ENCODE measurements at places on chromosomes 3 and 15. TPM values are rescaled to one million over a fixed set of nuclear protein-coding genes. Genes with fewer than 3 reads are reported as not detected.

MON1A gene
- 18.1 TPM for total RNA-seq

PROK2 gene
- 0.33 TPM for total RNA-seq

- H3K27ac ChIP-seq, result no peak overlapping the region
- no peaks in the 10 kb centered on the region for H3K36me3 ChIP-seq
- DNase-seq, result no peak
- no peaks in the 10 kb centered on the region for H3K4me1 ChIP-seq
- H3K4me3 ChIP-seq, result no peak overlapping the region
- H3K27me3 ChIP-seq, result no peaks in the 10 kb centered on the region
These were observed 141.8 kb upstream of the ATP11B start for GRCh38 chr3:182651461-182651860.

ASB14 gene
- not detected for total RNA-seq

DNA sequence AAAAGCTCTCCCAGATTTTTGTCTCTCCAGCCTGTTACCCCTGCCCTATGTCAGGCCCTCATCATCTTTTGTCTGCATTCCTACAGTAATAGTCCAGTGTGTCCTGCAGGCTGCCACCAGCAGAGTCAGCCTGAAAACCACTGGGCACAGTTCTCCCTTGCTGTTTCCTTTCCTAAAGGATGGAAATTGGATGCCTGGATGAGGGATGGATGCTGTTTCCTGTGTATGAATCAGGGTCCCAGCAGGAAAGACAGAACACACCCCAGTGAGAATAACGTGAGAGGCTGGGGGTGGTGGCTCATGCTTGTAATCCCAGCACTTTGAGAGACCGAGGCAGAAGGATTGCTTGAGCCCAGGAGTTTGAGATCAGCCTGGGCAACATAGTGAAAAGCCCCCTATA lies 3.3 kb upstream of the SNX33 start:
- no peak for DNase-seq
- no peaks in the 10 kb centered on the region for H3K36me3 ChIP-seq
- H3K27ac ChIP-seq, result no peak overlapping the region
- H3K4me3 ChIP-seq, result no peak overlapping the region

DNA sequence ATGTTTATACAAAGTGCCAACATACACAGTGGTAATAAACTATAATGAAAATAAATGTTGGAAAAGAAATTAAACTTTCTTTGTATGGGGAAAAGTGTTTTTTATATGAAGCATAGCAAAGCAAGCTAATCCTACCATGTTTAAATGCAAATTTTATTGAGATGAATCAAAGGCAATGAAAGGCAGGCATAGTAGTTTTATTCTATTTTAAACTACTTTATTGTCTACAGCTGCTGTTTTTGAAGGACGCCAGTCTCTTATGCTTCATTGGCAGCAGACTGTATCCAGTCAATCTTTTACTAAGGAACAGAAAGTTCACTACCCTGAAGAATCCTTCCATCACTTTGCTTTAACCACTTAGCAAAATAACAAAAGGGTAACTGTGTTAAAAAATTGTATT lies 761.0 kb downstream of the ROBO2 start:
- no peak overlapping the region for H3K4me3 ChIP-seq
- H3K27ac ChIP-seq, result no peak overlapping the region
- no peaks in the 10 kb centered on the region for H3K4me1 ChIP-seq
- no peaks in the 10 kb centered on the region for H3K36me3 ChIP-seq

- H3K4me1 ChIP-seq, result no peaks in the 10 kb centered on the region
- H3K27ac ChIP-seq, result no peak overlapping the region
- no peak for DNase-seq
- peaks cover 21% of the 10 kb centered on the region for H3K36me3 ChIP-seq
- no peaks in the 10 kb centered on the region for H3K27me3 ChIP-seq
- no peak overlapping the region for H3K4me3 ChIP-seq
These were observed 73.4 kb downstream of the CCK start for GRCh38 chr3:42192334-42193200.

DNA sequence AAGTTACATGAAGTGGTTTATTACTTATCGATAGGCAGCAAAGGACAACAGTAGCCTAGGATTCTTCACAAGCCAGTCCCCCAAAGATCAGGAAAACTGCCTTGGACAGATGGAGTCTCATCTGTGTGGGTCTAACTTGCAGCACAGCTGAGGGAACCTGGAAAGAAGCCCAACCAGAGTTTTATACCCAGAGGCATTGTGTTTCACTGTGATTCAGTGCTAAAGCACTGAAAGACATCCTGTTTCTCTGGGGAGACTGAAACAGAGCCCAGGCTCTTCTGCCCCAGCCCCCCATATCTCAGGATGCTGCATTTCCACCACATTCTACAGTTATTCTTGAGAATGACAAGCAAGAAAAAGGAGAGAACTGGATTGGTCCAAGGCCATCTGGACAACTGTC lies 48.2 kb upstream of the PYDC2 start:
- H3K4me3 ChIP-seq, result no peak overlapping the region
- no peak for DNase-seq
- no peaks in the 10 kb centered on the region for H3K27me3 ChIP-seq
- no peaks in the 10 kb centered on the region for H3K36me3 ChIP-seq
- H3K27ac ChIP-seq, result no peak overlapping the region

RBM5 gene
- total RNA-seq, result 127 TPM

DNA sequence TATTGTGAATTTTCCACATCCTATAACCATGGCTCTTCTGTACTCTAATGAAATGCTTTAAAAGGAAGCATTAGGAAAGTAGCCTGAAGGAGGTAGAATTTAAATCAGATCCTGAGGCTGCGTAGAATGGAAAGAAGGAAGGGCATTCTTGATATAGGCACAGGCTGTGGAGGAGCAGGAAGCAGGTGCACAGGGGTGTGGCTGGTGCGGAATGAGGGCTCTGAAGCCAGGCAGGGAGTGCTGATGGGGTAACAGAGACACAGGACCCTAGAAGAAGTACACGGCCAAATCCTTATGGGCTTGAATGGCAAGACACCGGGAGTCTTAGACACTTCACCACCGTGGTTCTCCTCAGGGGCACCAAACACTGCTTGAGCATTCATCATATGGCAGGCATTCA lies 97.0 kb downstream of the MYLK start:
- DNase-seq, result no peak
- no peaks in the 10 kb centered on the region for H3K4me1 ChIP-seq
- no peaks in the 10 kb centered on the region for H3K36me3 ChIP-seq
- no peaks in the 10 kb centered on the region for H3K27me3 ChIP-seq
- H3K27ac ChIP-seq, result no peak overlapping the region

TP63 gene
- 0.31 TPM for total RNA-seq

PP2D1 gene
- not detected for total RNA-seq

AADAC gene
- not detected for total RNA-seq

MYLK gene
- 0.09 TPM for total RNA-seq

- H3K4me1 ChIP-seq, result peaks cover 96% of the 10 kb centered on the region
- DNase-seq, result no peak
- H3K36me3 ChIP-seq, result peaks cover 55% of the 10 kb centered on the region
- H3K27ac ChIP-seq, result no peak overlapping the region
These were observed 42.4 kb downstream of the TGFBR2 start for GRCh38 chr3:30648670-30649357.

GRCh38 chr3:171480526-171480925 lies 20.3 kb upstream of the TNIK start:
- H3K4me1 ChIP-seq, result peaks cover 14% of the 10 kb centered on the region
- DNase-seq, result no peak
- H3K27ac ChIP-seq, result no peak overlapping the region
- H3K4me3 ChIP-seq, result no peak overlapping the region

GRCh38 chr3:142853270-142854168 lies 35.4 kb downstream of the PCOLCE2 start:
- H3K4me3 ChIP-seq, result no peak overlapping the region
- no peak for DNase-seq
- no peaks in the 10 kb centered on the region for H3K27me3 ChIP-seq
- H3K27ac ChIP-seq, result no peak overlapping the region

DNA sequence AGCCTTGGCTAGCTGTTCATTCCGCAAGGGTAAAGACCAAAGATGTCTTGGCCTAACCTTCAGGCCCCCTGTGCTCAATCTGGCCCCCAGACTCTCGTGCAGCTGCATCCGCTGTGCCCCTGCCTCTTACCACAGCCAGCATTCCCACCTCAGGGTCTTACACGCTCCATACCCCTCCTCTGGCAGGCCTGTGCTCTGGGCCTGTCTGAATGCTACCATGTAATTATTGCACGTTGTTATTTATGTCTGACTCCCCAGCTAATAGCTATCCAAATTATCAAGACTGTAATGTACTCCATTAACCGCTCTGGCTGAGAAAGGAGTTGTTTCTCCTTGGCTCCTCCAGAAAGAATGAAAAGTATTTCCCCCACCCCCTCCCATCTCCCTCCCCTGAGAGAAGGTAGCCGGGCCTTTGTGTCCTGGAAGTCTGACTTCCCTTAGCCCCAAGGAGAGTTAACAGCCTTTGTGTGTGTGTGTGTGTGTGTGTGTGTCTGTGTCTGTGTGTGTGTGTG lies 54.5 kb upstream of the UBE2E1 start:
- DNase-seq, result no peak
- no peaks in the 10 kb centered on the region for H3K4me1 ChIP-seq
- no peaks in the 10 kb centered on the region for H3K36me3 ChIP-seq
- no peaks in the 10 kb centered on the region for H3K27me3 ChIP-seq

COL7A1 gene
- 0.93 TPM for total RNA-seq

MCF2L2 gene
- 3.5 TPM for total RNA-seq

GP9 gene
- not detected for total RNA-seq

DNA sequence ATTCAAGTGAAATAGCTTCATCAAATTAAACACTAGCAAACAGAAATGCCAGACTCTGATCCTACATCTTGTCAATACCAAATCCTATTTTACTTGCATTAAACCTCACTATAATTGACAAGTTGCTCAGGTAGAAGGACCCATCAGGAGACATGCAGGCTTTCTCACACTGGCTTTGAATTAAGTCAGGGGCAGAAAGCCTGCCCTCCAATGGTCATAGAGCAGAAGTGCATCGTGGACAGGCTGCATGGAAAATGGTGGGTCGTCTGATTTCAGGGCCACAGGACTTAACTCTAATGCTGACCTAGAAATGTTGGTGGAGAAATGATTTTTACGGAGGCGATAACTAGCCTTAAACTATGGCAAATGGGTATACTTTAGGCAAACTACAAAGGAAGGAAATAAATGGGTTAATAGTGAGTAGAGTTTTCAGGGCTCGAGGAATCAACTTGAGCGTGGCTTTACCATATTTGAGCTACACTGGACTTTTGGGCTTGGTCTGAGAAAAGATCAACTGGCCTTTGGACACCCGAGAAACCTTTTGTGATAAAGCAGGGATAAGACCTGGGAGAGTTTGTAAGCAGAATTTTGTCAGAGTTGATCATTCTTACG lies 283.9 kb downstream of the GRM7 start:
- no peak overlapping the region for H3K27ac ChIP-seq
- H3K27me3 ChIP-seq, result no peaks in the 10 kb centered on the region
- H3K4me1 ChIP-seq, result no peaks in the 10 kb centered on the region
- H3K36me3 ChIP-seq, result no peaks in the 10 kb centered on the region

- no peaks in the 10 kb centered on the region for H3K27me3 ChIP-seq
- no peak overlapping the region for H3K4me3 ChIP-seq
- no peaks in the 10 kb centered on the region for H3K36me3 ChIP-seq
- DNase-seq, result no peak
These were observed 26.8 kb upstream of the ALCAM start for GRCh38 chr3:105339946-105340345.

GRCh38 chr3:34065901-34066300 lies 267.5 kb downstream of the PDCD6IP start:
- no peaks in the 10 kb centered on the region for H3K27me3 ChIP-seq
- H3K27ac ChIP-seq, result no peak overlapping the region
- DNase-seq, result no peak
- no peak overlapping the region for H3K4me3 ChIP-seq
- H3K36me3 ChIP-seq, result no peaks in the 10 kb centered on the region

DNA sequence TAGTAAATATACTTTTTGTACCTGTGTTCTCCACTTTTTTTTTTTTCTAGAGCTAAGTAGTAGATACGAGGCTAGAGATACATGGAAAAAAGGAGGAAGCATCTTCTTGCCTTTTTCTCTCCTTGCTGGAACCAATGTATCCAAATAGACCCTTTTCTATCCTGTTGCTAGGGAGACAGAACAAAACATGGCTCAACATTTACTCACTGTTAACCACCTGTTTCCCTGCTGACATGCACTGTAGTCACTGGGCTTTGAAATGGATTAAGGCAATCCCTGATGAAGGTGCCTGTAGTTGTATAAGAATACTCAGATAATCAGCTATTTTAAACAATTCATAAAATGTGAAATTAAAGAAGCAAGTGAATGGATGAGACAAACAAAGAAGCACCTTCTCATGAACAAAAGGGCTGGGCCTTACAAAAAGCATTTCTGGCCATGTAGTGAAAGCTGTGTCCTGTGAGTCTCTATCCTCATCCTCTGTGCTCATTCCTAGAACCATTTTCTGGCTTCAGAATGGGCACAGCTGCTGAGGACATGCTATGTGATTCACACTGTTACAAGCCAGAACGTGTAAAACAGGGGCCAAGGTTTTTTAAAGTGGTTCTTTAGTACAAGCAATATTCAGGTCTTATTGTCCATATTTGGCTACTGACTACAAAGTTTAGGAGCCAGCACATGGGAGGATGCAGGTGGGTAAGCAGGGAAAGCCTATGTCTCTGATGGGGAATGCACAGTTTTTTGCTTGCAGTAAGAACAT lies 100.4 kb upstream of the NDN start:
- no peak overlapping the region for H3K4me3 ChIP-seq
- H3K27me3 ChIP-seq, result no peaks in the 10 kb centered on the region
- DNase-seq, result no peak
- H3K27ac ChIP-seq, result no peak overlapping the region

GRCh38 chr3:160379628-160380214 lies 19.3 kb downstream of the IFT80 start:
- H3K27ac ChIP-seq, result no peak overlapping the region
- no peak overlapping the region for H3K4me3 ChIP-seq
- H3K36me3 ChIP-seq, result no peaks in the 10 kb centered on the region
- DNase-seq, result no peak
- H3K4me1 ChIP-seq, result no peaks in the 10 kb centered on the region

- no peaks in the 10 kb centered on the region for H3K4me1 ChIP-seq
- H3K27ac ChIP-seq, result no peak overlapping the region
- DNase-seq, result no peak
- no peaks in the 10 kb centered on the region for H3K27me3 ChIP-seq
These were observed 70.8 kb downstream of the GPR156 start for GRCh38 chr3:120214176-120214575.

GRCh38 chr3:138443521-138444503 lies 9.4 kb downstream of the ESYT3 start:
- H3K36me3 ChIP-seq, result no peaks in the 10 kb centered on the region
- H3K4me3 ChIP-seq, result no peak overlapping the region
- H3K4me1 ChIP-seq, result no peaks in the 10 kb centered on the region
- H3K27me3 ChIP-seq, result no peaks in the 10 kb centered on the region
- no peak overlapping the region for H3K27ac ChIP-seq
- DNase-seq, result no peak

PIF1 gene
- total RNA-seq, result 14.6 TPM

All from CD8-positive, alpha-beta memory T cell (primary cell).